ENCODE measurements at places on chromosomes 5 and 9. TPM values are rescaled to one million over a fixed set of nuclear protein-coding genes. Genes with fewer than 3 reads are reported as not detected.
A peak's percentile ranks its signal among the peaks of the same experiment; 100 is the strongest.

DNA sequence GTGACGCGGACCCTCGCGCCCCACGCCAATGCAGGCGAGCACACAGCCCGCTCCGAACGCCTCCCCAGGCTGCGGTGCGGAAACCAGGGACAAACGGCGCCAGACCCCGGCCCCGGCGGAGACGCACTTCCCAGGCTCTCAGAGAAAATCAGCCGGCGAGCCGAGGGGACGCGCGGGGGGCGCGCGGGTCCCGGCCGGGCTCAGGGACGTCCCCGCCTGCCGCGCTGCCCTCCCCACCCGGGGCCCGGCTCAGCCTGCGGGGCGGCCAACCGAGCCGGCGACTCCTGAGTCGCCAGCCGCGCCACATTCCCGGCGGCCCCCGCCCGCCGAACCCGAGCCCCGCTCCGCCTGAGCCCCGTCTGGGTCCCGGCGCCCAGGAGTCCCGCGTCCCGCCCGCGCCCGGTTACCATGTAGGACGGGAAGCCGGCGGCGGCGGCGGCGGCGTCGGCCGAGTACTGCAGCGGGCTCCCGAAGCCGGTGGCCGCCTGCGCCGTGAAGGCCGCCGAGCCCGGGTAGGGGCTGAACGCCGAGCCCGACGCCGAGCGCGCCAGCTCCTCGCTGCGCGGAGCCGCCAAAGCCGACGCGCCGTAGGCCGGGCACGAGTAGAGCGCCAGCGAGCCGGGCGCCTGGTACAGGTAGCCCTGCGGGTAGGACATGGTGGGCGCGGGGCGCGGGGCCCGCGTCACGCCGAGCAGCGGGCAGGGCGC is 566 bp downstream of the IRX2 start:
- DNase-seq, result no peak

DNA sequence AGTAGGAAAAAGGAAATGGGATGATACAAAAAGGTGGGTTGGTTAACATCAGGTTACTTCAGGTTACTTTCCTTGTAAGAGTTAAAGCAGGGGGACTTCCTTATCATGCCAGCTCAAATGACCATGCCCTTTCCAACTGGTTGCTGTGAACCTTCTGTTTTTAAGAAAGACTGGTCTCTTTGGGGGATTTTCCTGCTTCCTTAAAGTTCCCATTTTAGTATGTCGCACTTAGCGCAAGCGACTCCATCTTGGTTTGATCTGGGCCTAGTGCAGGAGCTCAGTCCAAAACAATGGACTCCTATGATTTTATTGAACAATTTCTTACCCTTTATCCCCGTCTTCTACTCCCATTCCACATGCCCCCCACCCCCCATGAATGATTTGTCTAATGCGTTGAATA is 169.8 kb downstream of the INSYN2B start:
- DNase-seq, result no peak

- DNase-seq, result no peak
These were observed 41.9 kb upstream of the CTSL start for GRCh38 chr9:87683751-87684626.

- DNase-seq, result peak; percentile 42
These were observed 727 bp downstream of the SMAD5 start for GRCh38 chr5:136133222-136133921.

DNA sequence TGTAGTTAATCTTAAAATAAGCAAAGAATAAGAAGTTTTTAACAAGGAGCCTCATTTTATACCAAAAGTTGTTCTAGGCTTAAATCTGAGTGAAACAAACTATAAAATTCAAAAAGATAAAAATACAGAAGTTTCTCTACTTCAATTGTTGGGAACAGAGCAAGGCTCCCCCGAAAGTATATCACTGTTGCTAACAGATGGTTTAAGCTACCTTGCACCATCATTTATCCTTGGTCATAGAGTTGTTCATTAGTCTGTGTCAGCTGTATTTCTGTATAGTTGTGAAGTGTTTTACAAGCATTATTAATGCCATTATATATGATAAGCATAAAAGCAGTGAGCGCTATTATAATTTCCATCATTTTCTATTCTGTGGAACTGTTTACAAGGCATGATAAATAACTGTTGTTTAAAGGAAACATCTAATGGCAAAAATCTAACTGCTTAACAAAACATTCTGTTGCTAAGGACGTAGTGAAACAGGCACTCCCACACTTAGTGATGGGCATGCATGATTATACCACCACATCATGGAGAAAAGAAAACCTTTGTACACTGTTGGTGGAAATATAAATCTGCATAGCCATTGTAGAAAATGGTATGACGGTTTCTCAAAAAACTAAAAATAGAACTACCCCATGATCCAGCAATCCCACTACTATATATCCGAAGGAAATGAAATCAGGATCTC is 23.3 kb upstream of the ACO1 start:
- DNase-seq, result no peak

DNA sequence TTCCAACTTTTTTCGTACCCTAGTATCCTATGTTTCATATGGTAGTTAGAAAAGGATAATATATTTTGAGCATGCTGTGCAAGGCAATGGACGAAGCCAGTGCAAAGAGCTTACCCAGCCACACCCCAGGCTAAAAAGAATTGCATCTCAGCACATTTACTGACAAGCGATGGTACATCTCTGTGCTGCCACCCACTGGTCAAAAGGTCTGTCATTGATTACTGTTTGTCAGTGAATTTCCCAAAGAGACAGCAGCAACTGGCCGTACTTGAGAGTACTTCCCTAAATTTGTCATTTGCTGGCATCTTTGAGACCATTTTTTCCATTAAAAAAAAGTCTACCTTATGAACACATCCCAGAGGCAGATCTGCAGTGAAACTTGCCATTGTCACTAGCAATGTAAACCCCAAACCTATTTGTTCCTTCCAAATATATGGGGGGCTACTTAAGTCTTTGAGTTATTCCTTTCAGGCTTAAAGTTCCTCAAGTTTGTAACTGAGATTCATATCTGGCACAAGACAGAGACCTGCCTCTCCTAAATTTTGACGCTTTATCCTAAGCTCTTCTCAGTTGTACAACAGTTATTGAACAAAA is 184.3 kb downstream of the CTNND2 start:
- peak; percentile 68 for DNase-seq

GRCh38 chr5:151071848-151072629 is 8.8 kb downstream of the TNIP1 start:
- DNase-seq, result no peak

DNA sequence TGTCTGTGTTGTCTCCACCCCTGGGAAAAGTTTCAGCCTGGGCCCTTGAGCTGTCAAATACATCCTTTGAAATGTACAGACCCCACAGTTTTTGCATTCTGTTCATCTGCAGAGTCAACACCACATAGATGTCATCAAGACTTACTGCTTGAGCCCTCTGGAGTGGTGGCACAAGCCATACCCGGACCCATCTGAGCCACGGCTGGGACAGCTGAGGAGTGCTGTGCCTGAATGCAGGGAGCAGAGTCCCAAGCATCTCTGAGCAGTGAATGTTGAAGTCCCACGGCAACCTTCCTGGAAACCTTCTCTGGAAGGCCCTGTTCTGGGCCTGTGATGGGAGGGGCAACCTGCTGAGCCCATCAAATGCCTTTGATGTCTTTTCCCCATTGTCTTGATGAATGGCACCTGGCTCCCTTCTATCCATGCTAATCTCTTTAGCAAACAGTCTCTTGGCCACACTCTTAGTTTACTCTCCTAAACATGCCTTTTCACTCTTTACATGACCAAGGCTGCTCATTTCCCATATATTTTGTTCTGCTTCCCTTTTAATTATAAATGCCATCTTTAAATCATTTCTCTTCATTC is 92.5 kb downstream of the ATPSCKMT start:
- no peak for DNase-seq

GRCh38 chr5:71645030-71645429 is 57.9 kb downstream of the MCCC2 start:
- no peak for DNase-seq

DNA sequence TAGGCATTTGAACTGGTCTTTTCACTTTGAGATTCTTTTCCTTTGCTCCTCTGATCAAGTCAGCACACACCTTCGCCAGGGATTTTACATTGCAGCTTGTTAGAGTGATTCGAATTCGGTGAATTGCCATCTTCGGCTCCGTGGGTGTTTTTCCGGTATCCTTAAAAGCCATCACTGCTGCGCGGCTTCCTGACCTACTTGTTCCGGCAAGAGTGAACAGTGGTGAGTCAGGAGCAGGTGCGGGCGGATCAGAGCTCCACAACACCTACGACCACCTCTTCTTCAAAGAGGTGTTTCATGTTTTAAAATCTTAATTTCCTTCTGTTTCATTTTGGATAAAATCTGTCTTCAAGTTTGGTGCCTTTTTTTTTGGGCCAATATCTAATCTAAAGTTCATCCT is 134.6 kb downstream of the TMC1 start:
- DNase-seq, result no peak

DNA sequence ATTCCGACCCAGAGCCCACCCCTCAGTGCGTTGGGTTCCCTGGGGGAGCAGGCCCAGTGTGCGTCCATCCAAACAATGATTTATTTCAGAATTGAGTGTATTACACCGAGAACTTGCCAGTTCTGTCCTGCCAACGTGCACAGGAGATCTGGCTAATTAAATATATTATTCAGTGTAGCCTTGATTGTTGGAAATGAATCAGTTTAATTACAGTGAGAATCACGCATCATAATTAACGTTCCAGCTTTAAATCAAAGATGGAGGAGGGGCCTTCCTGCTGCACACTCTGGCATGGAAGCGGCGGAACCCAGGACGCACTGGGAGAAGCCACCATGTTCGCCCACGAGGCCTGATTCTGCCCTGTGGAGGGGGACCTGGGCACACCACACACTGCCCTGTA is 30.7 kb upstream of the TMEM250 start:
- DNase-seq, result no peak

DNA sequence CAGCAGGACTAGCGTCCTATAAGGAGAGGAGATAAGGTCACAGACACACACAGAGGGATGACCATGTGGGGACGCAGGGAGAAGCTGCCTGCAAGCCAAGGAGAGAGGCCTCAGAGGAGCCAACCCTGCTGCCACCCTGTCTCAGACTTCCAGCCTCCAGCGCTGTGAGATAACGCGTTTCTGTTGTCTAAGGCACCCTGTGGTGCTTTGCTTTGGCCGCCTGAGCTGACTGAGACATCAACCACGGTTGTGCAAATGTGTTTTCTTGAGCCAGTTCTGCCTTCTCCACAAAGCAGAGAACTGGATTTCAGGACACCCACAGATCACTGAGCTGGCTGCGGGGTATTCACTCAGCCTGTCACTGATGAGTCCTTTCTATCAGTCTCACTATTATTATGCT is 149.1 kb downstream of the NXNL2 start:
- no peak for DNase-seq

- DNase-seq, result no peak
These were observed 28.8 kb downstream of the EPB41L4A start for GRCh38 chr5:112390327-112390726.

- DNase-seq, result no peak
These were observed 108.8 kb upstream of the RAPGEF1 start for GRCh38 chr9:131848570-131849160.

GRCh38 chr5:137758715-137759306 is 4.6 kb upstream of the HNRNPA0 start:
- no peak for DNase-seq

DNA sequence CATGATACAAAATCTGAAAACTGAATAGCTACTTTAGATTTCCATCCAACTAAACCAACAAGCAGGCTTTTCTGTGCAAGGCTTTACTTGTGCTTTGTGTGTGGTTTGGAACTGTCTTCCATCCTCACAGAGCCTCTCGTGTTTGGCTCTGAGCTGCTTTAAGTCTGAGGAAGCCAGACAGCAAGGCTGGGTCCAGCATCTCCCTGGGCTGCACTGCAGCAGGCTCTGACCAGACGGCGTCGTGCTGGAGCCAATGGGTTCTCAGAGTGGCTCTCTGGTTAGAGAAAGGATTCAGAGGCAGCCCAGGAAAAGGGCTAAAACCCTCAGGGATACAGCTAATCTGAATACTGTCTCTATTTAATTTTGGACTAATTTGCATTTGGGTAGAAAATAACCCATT is 207.9 kb upstream of the EFNA5 start:
- no peak for DNase-seq

DNA sequence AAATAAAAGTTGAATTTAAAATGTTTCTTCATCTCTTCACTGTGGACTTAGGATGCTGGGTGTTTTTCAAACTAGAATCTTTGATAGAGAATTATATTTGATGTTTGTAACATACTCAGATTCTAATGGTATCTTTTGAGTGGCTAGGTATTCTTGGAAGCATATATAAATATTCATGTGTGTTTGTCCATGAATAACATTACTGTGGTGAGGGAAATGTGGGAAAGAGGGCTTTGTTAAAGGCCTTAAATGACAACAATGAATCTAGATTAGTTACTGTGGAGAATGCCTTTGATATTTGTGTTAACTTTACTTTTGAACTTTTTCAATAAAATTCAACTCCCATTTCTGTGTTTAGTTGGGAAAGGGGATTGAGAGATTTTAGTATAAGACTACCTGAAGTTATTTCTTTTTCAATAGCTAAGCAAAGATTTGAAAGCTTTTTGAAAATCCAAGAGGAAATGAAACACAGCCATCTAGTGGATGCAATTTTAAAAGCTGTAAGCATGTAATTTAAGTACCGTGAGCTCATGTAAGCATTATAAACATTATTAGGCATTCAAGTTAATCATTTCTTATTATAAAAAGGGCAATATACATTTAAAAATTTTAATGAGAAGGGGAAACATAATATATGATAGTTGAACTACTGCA is 69.6 kb downstream of the CCDC171 start:
- no peak for DNase-seq

DNA sequence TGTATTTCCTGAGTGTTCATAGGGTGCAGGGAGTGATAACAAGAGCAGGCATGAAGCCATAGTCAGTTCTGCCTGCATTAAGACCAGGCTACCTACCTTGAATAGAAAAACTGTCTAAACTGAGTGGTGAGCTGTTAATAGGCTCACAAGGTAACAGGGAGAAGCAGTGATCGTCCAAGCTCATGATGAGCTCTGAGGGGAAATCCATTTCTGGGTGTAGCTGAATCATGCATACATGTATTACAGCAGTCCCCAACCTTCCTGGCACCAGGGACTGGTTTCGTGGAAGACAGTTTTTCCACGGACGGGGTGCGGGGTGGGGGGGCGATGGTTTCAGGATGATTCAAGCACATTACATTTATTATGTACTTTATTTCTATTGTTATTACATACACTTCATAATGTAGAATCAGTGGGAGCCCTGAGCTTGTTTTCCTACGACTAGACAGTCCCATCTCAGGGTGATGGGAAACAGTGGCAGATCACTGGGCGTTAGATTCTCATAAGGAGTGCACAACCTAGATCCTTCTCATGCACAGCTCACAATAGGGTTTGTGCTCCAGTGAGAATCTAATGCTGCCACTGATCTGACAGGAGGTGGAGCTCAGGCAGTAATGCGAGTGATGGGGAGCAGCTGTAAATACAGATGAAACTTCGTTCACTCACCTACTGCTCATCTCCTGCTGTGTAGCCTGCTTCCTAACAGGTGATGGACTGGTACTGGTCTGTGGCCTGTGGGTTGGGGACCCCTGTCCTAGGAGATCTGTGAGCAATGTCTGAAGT is 100.0 kb upstream of the IL6ST start:
- DNase-seq, result no peak

Gene KCNV2
- not detected for total RNA-seq

Gene GRIN3A
- not detected for total RNA-seq

Gene DAB2
- 17.6 TPM for total RNA-seq

Gene ORM1
- total RNA-seq, result not detected

Gene RLN2
- total RNA-seq, result not detected

Gene CTNNAL1
- total RNA-seq, result 90.8 TPM

Gene THBS4
- 0.43 TPM for total RNA-seq

Measured in H4 (cell line).